ENCODE measurements at places on chromosomes 16 and 17.

DNA sequence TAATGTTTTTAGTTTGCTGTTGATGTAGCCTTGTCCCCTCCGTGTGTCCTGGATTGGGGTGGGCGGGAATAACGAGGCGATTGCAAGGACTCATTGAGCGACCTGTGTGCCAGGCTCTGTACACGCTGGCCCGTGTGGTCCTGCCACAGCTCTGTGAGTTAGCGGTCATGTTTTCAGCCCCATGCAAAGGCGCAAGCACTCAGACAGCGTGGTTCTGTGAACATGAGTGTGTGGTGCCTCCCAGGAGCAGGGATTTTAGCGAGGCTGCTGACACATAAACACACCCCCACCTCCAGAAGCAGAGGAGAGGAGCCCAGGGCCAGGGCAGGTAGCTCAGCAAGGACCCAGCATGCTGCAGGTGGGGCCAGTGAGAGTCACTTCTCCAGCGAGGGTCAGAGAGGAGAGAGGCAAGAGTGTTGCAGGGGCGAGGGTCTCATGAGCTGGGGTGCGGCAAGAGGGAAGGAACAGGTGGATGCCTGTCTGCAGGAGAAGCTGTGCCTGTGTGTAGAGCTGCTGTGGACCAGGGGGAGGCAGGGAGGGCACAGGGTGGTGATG lies 115.3 kb downstream of the OR1D5 start:
- ATAC-seq, result no peak

- no peak for ATAC-seq
Measured at GRCh38 chr16:55101026-55101425, 170.4 kb downstream of the IRX5 start.

- peak; percentile 78 for ATAC-seq
Measured at GRCh38 chr16:15644267-15644961, 1.5 kb upstream of the MARF1 start.

GRCh38 chr16:630249-630814 lies 453 bp upstream of the WFIKKN1 start:
- ATAC-seq, result no peak

GRCh38 chr16:3038256-3038655 lies 1.5 kb upstream of the BICDL2 start:
- ATAC-seq, result peak; percentile 57

- peak; percentile 4 for ATAC-seq
Measured at GRCh38 chr17:75856062-75856756, 1.1 kb upstream of the WBP2 start.

DNA sequence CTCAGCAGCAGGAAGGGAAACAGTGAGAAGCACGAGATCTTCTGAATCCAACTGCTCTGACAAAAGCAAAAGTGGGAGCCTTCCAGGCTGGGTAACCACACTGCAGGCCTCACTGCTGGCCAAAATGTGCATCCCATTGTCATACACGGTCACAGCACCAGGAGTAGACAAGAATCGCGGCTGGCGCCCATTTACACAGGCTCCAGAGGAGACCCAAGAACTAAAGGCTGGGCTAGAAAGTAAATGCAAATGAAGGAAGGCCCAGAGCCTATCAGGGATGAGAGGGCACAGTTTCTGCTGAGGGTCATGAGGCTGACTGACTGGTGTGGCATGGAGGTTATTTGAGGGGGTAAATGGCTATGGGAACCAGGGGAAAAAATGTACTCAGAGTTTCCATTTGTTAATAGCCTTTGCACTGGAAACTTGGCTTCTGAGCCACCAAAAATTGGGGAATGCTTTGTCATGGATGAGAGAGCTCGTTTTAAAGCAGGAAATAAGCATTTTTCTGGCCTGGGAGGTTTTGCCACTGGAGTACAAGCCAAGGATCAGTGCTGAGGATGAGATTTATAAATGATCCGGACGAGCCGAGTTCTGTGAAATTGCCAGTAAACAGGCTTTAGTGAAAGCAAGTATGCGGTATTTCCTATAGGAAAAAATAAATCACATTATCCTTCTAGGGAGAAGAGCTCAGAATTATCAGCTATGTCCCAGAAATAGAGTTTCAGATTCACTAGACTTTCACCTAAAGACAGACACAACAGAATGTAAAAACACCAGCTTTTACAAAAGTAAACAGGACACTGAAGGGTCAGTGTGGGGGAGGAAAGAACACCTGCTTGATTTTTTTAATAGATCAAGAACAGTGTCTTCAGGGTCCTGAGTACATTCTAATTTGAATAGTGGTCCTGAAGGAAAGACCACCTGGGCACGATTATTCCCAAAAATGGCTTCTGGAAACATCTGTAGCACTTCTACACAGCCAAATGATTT lies 66.9 kb upstream of the GSG1L start:
- ATAC-seq, result no peak

Measured in esophagus mucosa (tissue), 1 donor.